Articular chondrocyte of knee joint (primary cell): ENCODE measurements at places on chromosomes 16 and 17. TPM values are rescaled to one million over a fixed set of nuclear protein-coding genes. Genes with fewer than 3 reads are reported as not detected.

Gene ASPA
- total RNA-seq: 0.26 and 0.97 TPM in 2 replicates

Gene CACNG4
- total RNA-seq: not detected in 2 replicates

Gene PIRT
- total RNA-seq: not detected in 2 replicates

Gene PRR11
- total RNA-seq: 72.1 and 254 TPM in 2 replicates

Gene NHERF2
- total RNA-seq: 24.3 and 40.4 TPM in 2 replicates

Gene SAP30BP
- total RNA-seq: 58.1 and 63.9 TPM in 2 replicates

Gene WNT9B
- total RNA-seq: 0.97 and 1.2 TPM in 2 replicates

Gene CCL3
- total RNA-seq: not detected in 2 replicates

Gene MRC2
- total RNA-seq: 247 and 254 TPM in 2 replicates

Gene SMIM36
- total RNA-seq: not detected in 2 replicates

Gene CDK12
- total RNA-seq: 47.2 and 49.0 TPM in 2 replicates

Gene SNAI3
- not detected in 2 replicates for total RNA-seq

Gene PHKB
- 98.8 and 101 TPM in 2 replicates for total RNA-seq

Gene EVI2B
- 1.1 and 1.4 TPM in 2 replicates for total RNA-seq

Gene LRRC37B
- total RNA-seq: 19.9 and 20.1 TPM in 2 replicates

Gene SLC22A31
- total RNA-seq: 0.13 TPM in 1 of 2 replicates, not detected in the other

Gene C1QL1
- total RNA-seq: 1.1 and 2.4 TPM in 2 replicates

Gene CTU2
- total RNA-seq: 10.5 and 12.0 TPM in 2 replicates

Gene KRTAP2-2
- total RNA-seq: not detected in 2 replicates

Gene TM4SF5
- total RNA-seq: not detected in 2 replicates

Gene PIPOX
- total RNA-seq: 1.2 and 2.4 TPM in 2 replicates

Gene SLFN11
- 8.4 and 8.8 TPM in 2 replicates for total RNA-seq

Gene TELO2
- 9.9 and 10.4 TPM in 2 replicates for total RNA-seq
